ENCODE measurements at places on chromosomes 7 and 10.

- no peak for DNase-seq
These were observed 275.0 kb downstream of the PTEN start for GRCh38 chr10:88138319-88138848.

GRCh38 chr7:25857376-25858067 lies 294.5 kb upstream of the NFE2L3 start:
- DNase-seq, result peak; percentile 36

- DNase-seq, result no peak
These were observed 89.2 kb downstream of the HERPUD2 start for GRCh38 chr7:35605760-35606159.

DNA sequence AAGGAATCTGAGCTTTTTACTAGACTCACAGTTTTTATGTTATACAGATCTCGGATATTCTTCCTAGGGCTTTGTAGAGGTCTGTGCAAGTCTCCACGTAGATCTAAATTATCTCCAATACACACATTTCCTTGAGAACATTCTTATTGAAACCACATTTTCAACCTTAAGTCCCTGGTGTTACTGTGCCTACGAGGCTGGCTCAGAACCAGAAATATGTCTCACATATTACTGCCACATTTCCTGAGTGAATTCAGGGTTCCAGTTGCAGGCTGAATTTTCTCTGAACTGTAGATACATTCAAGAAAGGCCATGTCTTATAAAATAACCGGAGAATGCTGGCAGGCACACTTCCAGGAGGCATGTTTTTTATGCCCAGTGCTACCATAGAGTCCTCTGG lies 46.5 kb downstream of the INHBA start:
- DNase-seq, result peak; percentile 8

DNA sequence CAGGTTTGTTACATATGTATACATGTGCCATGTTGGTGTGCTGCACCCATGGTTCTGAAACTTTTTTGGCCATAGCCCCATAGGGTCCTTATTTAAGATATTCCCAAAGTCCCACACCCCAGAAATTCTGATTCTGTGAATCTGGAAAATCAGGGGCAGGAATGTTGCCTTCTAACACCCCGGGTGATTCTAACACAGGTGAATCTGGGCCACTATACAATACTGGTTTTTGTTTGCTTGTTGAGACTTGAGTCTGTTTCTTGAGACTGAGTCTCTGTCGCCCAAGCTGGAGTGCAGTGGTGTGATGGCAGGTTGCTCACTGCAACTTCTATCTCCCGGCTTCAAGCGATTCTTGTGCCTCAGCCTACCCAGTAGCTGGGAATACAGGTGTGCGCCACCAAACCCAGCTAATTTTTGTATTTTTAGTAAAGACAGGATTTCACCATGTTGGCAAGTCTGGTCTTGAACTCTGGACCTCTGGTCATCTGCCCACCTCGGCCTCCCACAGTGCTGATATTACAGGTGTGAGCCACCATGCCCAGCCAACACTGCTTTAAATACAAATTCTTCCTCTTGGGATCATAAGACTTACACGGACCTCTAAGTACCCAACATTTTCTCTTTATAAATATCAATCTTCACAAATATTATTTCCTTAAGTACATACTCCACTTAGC lies 16.9 kb upstream of the PHYH start:
- no peak for DNase-seq

Data from SK-N-SH (cell line).